Stimulated activated CD4-positive, alpha-beta T cell treated with anti-CD3 and anti-CD28 coated beads, Interleukin-15, amount 100 ng/mL, for 24 hours (primary cell): ENCODE measurements at places on chromosomes 16 and 17.
A peak's percentile ranks its signal among the peaks of the same experiment; 100 is the strongest.

DNA sequence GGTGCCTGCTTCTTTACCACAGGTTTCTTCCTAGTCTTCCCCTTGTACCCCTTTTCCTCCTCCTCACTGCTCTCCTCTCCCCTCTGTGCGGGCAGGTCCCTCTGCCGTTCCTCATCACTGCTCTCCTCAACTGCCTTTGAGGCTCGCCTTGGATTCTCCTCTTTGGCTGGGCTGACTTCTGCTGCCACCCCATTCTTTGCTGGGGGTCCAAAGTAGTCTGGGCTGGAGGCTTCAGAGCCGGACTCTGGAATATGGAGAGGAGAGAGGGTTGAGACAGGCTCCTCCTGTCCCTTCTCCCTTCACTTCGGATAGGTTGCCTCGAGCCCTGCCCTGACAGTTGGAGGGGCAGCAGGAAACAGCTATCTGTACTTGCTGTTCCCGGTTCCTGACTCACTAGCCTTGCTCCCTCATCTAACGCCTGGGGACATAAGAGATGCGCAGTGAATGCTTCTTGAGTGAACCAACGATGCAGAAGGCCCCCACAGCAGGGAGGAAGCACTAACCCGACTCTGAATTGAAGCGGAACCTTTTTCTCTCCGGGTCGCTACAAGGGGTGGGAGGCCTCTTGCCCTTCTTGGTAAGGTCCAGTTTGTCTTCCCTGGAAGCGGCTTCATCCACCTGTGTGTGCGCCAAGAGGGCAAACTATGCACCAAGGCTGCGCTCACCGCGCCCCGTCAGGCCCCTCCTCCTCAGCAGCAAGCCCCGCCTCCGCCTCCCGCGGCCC, 655 bp downstream of the HIRIP3 start:
- DNase-seq = peak; percentile 86

GRCh38 chr17:75507733-75508719, 7.3 kb downstream of the CASKIN2 start:
- no peak for DNase-seq

DNA sequence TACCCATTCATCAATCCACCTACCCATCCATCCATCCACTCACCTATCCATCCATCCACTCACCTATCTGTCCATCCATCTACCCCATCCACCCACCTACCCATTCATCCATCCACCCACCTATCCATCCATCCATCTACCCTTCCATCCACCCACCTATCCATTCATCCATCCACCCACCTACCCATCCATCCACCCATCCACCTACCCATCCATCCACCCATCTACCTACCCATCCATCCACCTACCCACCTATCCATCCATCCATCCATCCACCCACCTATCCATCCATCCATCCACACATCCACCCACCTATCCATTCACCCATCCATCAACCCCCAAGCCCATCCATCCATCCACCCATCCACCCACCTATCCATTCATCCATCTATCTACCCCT, 267.1 kb downstream of the MRTFB start:
- no peak for DNase-seq

DNA sequence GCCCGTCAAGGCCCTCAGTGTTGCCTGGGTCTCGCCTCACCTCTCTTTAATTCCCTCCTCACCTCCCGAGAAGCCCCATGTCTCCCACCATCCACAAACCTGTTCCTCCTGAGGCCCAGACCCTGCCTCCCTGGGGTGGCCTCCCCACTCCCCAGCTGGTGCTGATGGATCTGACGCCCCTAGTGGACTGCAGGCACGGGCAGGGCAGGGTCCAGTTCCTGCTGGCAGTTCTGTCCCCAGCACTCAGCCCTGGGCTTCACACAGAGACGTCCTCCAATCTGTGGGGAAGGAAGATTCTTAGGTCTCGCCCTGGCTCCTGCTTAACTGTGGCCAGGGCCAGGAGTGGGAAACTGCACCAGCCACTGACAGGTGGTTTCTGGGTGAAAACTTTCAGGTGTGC, 108.8 kb downstream of the AMFR start:
- no peak for DNase-seq

GRCh38 chr17:82697808-82698064, 762 bp downstream of the RAB40B start:
- no peak for DNase-seq

DNA sequence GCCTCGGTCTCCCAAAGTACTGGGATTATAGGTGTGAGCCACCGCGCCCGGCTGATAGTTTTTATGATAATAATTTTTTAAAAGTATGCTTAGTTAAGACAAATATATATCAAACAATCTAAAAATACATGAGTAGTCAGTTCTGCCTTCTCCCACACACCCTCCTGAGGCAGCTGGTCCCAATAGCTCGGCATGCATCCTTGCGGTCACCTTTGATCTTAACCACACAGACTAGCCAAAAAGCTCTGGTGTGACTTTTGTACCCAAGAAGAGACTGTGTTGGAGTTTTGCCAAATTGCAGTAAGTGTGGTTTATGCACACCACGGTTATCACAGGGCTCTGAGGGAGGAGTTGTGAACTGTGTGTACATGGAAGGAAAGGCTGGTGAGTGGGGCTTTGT, 25.6 kb downstream of the ATP6V0A1 start:
- peak; percentile 80 for DNase-seq

DNA sequence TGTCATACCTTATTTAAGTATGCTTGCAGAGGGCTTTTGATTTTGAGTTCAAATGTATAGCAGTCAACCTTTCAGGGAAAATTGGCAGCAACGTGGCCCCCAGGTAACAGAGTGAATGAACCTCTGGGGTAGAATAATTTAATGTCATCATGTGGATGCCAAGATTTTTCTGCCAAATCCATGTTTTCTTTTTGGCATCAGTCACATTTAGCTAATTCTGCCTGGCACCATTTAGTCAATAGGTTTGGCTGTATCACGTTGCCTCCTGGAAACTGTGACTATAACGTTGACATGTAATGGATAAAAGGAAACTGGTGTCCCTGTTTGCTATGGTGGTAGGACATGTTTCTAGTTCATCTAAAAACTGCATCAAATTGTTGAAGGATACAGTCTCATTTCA, 115.5 kb downstream of the HS3ST2 start:
- DNase-seq = no peak

- no peak for DNase-seq
Observed at GRCh38 chr16:3793161-3793576, 75.8 kb upstream of the TRAP1 start.

DNA sequence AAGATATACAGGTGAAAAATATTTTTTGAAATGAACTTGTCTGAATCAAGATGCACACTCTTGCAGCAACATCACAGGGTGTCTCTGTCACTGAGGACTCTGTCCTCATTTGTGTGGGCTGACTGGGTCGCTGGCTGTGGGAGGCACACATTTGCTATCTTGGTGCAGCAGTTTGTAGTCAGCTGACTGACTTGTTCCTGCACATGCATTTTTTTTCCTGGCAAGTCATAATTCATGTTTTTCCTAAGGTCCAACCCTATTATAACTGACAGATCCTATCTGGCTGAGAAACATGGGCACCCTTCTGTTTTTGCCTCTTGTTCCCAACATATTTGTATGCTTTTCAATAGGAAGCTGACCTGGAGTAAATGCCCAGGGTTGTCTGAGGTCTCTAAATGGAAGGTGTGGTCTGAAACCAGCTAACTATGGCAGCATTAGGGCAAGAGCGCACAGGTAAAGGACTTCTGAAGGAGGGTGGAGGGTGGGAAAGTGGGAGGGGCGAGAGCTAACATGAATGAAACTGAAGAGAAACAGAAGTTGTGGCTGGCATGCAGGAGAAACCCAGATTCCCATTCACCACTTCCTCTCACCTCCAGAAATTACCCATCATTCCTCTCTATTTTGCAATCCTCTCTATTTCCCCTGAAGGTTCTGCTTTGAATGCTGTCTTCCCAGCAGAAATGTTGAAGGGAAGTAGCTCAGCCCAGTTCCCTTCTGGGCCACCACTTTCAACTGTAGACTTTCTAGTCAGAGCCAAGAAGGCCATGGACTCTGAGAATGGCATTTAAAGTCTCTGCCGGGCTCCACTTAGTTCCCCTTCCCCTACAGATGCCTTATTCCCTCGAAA, 166.1 kb downstream of the PRKCA start:
- peak; percentile 35 for DNase-seq

GRCh38 chr16:1308036-1308976, 1.1 kb upstream of the UBE2I start:
- DNase-seq = no peak
